ENCODE measurements at places on chromosomes 4 and X.

- no peak for DNase-seq
These were observed at the start of gene CAMK2D for GRCh38 chr4:113761620-113762185. TSS of gene CAMK2D (minus strand) at chr4:113761738. CDS start at chr4:113761068, 670 bp downstream.

- no peak for DNase-seq
These were observed 5.7 kb upstream of the IL13RA2 start for GRCh38 chrX:115023139-115023538.

DNA sequence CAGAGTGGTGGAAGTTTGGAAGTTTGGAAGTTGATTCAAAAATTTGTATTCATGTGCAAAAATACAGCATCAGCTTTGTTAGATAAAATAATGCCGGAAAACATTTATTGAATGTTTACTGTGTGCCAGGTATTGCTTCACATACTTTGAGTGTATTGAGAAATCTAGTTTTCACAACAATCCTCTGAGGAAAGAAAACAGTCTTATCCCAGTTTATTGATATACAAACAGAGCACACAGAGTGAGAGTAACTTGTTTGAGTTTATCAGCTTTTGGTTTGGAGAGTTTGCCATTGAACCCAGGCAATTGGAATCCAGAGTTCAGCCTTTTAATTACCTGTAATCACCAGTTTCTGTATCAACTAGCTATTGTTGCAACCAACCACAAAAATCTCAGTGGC is 127.2 kb upstream of the RPS6KA3 start:
- no peak for DNase-seq

GRCh38 chr4:140094438-140095420 is 59.3 kb downstream of the MAML3 start:
- DNase-seq, result peak; percentile 75

DNA sequence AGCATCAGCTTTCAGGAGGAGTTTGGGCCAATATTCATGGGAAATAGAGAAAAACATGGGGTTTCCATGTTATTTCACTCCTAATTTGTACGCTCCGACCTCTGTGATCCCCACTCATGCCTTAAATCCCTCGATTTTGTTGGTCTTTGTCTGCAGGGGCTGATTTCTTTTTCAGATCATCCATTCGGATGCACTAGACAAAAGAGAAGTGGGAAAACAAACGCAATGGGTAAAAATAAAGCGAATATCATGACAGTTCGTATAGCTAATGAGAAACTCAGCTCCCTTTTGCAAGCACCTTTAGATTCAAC is 139.1 kb upstream of the PLAC1 start:
- no peak for DNase-seq

GRCh38 chr4:87521319-87521718 is 7.9 kb downstream of the SPARCL1 start:
- no peak for DNase-seq

DNA sequence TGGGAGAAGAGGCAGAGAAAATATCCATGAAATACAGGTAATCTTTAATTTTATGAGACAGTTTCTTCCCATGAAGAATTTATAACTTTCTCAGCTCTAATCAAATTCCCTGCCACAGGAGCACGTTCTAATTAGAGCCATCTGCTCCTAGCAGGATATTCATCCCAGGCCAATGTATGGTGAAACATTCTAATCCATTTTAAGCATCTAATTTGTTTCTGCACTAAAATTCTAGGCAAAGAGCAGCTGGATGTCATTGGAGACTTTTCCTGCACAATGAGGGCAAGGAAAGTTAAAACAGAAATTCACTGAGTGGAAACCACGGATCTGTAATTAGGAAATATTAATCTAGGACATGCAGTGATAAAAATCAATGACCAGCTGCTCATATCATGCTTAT is 107.7 kb upstream of the ZFP42 start:
- no peak for DNase-seq

DNA sequence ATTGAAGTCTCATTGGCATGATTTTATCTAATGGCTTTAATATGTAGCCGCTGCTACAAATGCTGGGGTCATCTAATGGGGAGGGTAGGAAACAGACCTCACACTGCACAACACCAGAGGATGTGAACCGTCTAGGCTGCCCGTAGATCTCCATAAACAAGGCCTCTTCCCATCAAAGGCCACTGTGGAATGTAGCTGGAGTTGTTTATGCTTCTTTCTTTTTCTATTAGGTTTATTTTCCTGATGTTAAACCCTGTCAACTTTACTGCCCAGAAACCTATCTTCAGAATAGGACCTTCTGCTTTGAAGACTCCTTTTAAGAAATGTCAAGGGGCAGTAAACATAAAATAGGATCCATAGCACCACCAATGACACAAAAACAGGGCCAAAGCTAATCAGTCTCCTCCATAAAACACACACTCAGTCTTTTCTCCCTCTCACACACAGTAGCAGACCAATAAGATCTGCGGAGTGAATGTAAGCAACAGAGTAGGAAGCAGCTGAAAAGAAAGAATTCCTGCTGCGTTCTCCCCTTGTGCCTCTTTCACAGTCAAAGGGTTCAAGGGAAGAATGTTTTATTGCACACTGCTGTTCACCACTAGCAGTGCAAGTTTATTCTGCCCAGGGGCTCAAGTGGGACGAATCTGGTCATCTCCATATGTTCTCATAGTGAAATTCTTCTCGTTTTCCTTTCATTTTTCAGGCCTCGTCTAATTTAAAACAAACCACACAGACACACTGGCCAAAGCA is 72.2 kb downstream of the MAML3 start:
- no peak for DNase-seq

DNA sequence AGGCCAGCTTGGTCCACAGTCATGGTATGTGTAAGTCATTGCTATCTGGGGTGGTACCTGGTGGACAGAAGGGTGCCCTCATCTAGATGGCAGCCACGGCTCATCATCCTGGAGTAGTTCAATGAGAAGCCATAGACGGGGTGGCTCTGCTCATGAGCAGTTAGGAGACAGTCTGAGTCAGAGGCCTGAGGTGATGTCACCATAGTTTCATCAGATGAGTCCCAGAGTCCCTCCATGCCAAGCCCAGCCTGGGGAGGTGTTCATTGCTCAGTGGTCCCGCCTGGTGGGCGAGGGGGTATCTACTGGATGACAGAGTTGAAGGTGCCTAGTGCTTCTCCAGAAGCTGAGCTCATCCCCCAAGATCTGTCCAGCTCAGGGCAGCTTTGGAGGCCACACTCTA is 49.8 kb downstream of the DLG3 start:
- no peak for DNase-seq
